AG08395 (cell line): ENCODE measurements at places on chromosomes 2 and 18.

GRCh38 chr2:14690926-14691325 lies 58.4 kb downstream of the LRATD1 start:
- DNase-seq = no peak

- DNase-seq = no peak
Measured at GRCh38 chr2:170282851-170283250, 104.9 kb downstream of the MYO3B start.

DNA sequence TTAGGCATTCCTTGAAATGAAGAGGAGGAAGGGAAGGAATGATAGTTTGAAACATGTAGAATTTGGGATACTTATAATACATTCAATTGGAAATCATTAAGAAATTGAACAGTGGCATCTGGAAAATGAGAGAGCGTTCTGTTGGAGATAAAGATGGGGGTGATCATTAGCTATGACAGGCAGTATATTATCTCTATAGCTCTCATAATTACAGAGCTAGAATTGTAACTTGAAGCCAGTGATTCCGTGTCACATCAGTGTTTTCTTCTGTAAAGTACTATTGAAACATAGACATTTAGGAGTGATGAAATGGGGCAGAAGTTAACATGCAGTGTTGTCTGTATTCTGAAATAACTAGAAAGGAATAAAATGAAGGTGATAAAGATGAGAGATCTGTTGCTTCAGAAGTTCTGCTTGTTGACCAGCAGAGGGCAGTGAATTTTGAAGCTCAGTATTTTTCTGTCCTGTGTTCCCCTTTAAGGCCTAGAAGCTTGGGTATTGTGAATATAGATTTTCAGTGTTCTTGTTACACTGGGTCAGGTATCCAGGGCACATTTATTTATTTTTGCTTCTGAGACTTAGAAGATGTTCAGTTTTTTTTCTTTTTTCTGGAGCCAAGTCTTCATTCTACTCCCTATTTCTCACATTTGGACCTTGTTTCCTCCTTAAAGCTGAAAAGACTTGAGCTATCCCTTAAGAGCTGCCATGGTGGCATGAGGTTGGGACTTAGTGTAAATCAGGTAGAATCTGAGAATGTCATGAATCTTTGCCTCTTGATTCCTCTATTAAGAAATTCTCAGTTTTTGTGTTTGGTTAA lies 157.4 kb downstream of the TAF4B start:
- peak; percentile 51 for DNase-seq

- DNase-seq = no peak
Measured at GRCh38 chr2:96934831-96935540, 51.4 kb downstream of the FAM178B start.

DNA sequence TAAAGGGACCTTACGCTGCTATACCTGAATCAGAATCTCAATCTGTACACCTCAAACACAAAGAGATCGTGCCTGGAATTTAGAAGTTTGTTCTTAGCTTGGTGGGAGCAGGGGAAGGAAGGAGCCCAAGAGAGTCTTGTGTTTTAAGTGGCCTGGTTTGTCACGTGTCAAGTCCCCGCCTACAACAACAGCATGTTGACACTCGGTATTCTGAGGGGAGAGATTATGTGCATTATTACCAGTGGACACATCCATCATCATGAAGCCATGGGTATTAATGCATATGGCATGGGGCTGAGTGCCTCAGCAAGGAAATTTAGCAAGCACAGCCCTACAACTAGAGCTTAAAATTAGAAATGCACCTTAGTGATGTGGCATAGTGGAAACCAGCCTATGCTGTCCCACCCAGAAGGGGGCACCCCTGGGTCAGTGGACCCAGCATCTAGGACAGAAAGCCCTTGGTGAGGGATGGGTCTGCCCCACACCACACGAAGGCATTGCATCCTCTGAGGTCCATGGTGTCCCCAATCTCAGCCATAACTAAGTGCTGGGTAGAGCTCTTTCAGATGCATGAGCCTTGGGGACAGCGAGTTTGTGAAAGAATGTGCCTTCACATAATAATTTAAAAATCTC lies 138.7 kb downstream of the MGAT5 start:
- no peak for DNase-seq

GRCh38 chr2:2660789-2661355 lies 329.8 kb upstream of the MYT1L start:
- no peak for DNase-seq

DNA sequence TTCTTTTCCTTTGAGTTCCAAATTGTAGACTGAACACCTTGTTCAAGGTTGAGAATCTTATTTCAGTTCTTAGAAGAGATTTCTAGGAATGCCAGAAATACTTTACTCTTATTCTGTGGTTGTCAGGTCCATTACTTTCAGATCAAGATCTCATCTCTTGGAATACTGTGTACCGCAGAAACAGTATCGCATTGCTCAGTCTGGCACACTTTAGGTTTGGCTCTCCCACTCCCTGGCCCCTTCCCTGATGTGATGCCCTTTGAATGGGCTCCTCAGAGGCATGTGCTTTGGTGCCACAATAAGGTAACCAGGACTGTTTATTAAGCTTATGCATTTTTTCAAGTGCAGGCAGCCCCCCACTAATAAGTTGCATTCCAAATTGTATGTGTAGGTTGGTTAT lies 244.7 kb upstream of the FOSL2 start:
- no peak for DNase-seq

DNA sequence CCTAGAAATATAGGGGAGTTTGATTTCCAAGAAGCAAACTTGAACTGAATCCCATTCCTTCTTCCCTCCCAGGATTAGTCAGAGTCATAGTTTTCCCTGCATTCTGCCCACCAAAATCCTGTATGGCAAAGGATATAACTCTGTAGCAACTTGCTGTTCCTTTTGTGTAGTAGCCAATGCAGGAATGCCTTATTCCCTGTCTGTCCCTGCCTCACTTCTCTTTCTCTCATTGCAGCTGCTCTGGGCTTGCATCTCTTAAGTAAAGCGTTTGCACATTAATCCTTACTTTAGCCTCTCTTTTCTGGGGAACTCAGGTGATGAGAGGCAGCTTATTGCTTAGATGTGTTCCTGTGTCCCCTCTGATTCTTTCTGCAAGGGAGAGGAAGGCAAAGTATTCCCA lies 333.1 kb upstream of the VWC2L start:
- peak; percentile 7 for DNase-seq

DNA sequence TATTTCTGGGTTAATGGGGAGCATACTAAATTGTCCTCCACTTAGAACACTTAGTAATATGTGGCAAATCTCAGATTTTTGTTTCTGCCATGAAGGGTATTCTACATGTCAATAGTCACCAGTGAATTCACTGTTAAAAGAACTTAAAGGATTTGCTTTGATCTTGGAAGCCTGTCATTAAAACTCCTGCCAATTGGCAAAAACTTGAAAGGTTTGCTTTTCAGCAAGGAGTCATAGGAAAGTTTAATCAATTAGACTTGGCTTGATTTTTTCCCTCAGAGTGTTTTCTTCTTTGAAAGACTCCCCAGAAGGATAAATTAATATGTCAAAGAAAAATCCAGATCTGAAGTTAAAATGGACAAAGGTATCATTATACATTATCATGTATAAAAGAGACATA lies 671.9 kb upstream of the PKDCC start:
- DNase-seq = no peak

- no peak for DNase-seq
Measured at GRCh38 chr2:172551271-172551670, 4.6 kb upstream of the PDK1 start.

GRCh38 chr18:74734013-74734444 lies 136.4 kb downstream of the ZNF407 start:
- DNase-seq = no peak

DNA sequence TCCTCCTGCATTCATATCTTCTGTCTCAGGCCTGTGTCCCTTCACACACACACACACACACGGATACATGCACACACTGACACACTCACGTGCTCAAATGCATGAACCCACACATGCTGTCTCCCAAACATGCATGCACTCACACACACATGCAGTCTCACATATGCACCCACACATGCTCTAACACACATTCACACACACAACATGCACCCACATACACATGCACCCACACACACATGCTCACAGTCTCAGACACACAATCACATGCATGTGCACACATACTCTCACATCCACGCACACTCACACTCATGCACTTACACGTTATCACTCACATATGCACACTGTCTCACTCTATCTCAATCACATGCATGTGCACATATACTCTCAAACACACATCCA lies 1.9 kb upstream of the CD226 start:
- DNase-seq = no peak

DNA sequence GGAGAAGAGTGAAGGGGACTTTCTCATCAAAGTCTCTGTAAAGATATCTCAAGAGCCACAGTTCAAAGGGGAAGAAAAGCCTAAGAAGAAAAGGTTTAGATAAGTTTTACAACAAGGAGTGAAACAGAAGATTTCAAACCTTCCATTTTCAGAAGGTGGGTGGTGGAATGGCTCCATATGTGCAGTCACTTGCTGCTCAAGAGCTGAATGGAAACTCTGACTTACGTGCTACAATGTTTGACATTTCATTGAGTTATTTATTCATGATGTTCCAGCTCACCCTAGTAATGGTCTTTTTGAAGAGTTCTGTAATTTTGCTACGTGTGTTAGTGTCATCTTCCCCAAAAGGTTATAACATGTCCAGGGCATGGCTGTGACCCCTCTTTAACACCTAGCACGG lies 21.7 kb downstream of the LCT start:
- no peak for DNase-seq

DNA sequence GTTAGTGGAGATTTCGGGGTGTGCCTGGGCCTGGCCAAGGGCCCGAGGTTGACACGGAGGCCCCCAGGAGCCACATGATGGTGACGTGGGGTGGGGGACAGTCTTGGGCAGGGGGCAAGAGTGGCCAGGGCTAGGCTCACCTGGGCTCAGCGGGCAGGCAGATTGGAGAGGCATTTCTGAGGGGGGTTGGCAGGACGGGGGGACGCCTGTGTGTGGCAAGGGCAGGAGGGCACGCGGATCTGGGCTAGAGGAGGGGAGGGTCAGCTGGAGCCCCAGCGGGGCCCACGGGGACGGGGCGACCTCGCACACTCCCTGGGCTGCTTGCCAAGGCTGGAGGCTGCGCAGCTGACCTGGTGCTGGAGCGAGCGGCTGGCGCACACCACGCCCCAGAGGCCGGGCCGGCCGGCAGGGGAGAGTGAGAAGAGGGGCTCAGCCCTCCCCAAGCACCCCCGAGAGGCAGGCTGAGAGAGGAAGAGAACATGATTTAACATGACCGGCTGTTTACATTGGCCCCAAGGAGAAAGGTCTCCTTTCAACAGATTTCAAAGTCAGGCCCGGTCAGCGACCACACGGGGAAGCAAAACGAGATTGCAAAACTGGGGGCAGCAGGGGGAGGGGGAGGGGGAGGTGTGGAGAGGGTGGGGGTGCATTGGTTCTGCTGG lies 38.0 kb upstream of the SNED1 start:
- no peak for DNase-seq

DNA sequence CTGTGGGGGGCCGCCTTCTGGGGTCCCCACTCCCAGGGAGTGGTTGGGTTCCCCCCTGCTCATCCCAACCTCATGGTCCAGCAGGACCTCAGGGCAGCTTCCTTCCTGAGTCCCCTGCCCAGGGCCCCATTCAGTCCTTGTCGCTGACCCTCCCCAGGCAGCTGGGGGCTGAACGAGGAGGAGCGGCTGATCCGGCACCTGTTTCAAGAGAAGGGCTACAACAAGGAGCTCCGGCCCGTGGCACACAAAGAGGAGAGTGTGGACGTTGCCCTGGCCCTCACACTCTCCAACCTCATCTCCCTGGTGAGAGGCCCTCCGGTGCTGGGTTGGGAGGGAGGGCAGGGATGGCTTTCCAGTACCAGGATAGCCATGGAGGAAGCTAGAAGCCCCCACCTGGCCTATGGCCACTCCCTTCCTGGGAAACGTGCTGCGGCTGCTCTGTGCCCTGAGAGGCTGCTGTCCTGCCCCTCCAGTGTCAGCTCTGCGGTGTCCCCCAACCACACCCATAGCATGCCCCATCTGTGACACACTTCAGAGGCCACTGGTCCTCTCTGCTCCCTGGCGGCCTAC lies 497 bp downstream of the CHRND start:
- no peak for DNase-seq

DNA sequence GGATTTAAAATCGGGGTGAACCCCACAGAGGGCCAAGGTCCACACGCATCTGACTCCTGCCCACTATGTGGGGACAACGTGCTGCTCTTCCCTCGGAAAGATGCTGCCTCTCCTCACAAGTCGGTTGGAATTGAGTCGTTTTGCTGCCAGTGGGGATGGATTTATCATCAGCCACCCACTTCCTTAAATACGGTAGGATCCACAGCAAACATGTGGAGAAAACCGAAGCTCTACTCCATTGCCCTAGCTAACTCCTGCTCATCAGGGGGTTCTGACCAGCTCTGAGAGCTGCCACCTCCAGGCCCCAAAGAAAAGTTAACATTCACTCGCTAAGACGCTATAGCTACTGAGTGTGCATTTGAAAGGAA lies 80.9 kb downstream of the CHRNA1 start:
- DNase-seq = peak; percentile 67

GRCh38 chr2:11988691-11989353 lies 242.4 kb downstream of the LPIN1 start:
- DNase-seq = no peak

DNA sequence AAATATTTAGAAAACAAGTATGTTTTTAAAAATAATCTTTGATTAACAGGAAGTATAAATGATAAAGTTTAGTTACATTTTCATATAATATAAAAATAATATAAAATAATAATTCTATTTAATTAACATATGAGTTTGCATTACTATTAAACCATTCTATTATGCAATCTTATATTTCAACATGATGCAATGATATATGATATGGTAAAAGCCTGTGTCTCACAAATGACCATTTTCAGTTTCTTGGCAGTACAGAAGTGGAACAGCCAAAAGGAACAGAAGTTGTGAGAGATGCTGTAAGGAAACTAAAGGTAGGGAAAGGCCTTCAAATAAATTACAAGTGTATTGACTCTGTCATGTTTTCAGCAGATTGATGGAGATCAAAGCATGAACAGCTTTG lies 230.8 kb downstream of the GULP1 start:
- DNase-seq = no peak
